Naive B cell (primary cell): ENCODE measurements at places on chromosomes 7 and 10.
A peak's percentile ranks its signal among the peaks of the same experiment; 100 is the strongest.

- peak; percentile 71 for DNase-seq
Observed at GRCh38 chr7:22782616-22783232, 39.9 kb downstream of the TOMM7 start.

DNA sequence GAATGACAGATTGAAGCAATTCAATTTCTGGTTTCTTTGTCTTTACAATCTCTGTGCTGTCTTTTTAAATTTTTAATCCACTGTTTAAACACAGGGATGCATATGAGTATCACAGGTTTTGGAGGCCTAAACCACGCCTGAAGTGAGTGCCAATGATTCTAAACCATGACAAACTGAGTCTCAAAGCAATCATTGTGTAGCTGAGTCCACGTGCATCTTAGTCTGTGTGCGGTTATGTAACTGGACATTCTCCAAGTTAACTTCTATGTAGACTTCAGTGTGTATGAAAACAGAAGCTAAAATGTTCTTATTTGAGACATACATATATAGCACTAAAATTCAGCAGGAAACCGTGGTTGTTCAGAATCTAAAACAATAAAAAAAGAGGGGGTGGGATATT lies 79.3 kb upstream of the ST8SIA6 start:
- DNase-seq: no peak

GRCh38 chr10:80477813-80478212 lies 23.7 kb downstream of the TSPAN14 start:
- DNase-seq: no peak

GRCh38 chr7:135930565-135931461 lies 46.3 kb downstream of the MTPN start:
- DNase-seq: no peak

DNA sequence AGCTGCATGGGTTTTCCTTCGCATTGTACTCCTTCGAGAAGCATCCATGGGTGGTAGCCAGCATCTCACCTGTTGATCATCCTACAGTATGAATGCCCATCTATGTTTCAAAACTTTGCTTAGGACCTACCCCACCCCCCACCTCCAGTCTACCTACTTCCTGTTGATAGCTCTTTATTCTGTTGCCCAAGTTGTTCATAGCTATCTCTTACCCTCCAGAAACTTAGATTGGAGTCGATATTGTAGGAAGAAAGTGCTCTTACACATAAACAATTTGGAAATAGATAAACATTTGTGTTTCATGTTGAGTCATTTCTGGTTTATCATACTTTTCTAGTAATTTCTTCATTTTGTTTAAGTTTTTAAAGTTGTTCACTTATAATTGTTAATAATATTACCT lies 90.1 kb downstream of the FAS start:
- no peak for DNase-seq

DNA sequence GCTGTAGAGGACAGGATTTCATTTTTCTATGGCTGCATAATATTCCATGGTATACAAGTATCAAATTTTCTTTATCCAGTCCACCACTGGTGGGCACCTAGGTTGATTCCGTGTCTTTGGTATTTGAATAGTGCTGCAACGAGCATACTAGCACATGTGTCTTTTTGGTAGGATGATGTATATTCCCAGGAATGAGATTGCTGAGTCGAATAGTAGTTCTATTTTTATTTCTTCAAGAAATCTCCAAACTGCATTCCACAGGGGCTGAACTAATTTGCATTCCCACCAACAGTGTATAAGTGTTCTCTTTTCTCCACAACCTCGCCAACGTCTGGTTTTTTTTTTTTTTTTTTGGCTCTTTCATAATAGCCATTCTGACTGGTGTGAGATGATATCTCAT lies 550.0 kb downstream of the REEP3 start:
- no peak for DNase-seq

DNA sequence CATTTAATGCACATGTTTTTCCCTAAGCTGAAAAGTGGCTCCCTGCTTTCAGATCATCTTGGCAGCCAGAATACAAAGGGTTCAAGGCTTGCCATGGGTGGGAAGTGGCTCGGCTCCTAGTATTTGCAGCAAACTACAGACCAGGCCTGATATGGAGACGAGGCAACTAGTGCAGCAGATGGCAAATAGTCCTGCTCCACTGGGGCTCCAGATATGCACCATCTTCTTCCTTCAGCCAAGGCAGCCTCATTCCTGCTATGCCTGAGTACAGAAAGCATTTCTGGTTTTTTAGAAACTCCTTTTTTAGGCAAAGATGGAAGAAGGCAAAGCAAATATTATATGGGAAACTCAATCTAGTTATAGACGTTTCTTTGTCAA lies 23.9 kb downstream of the LRRC4 start:
- DNase-seq: no peak

- no peak for DNase-seq
Observed at GRCh38 chr7:4807598-4808016, 32.2 kb downstream of the AP5Z1 start.

DNA sequence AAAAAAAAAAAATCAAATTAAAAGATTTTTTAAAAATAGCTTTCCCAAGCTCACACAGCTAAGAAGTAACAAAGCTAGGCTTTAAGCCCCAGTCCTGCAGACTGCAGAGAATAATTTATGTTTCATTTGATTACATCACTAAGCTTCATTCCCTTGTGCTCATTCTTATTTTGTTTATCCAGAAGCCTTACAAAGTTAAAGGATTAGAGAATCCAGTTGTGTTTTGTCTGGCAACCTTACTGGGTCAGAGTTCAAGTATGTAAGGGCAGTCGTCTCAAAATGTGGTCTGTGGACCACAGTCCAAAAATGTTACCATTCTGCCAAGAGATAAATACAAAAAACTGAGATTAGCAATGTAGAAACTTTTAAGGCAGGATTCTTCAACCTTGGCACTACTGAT lies 32.1 kb upstream of the EZH2 start:
- no peak for DNase-seq

- DNase-seq: no peak
Observed at GRCh38 chr10:132884041-132884440, 58.3 kb downstream of the CFAP46 start.

DNA sequence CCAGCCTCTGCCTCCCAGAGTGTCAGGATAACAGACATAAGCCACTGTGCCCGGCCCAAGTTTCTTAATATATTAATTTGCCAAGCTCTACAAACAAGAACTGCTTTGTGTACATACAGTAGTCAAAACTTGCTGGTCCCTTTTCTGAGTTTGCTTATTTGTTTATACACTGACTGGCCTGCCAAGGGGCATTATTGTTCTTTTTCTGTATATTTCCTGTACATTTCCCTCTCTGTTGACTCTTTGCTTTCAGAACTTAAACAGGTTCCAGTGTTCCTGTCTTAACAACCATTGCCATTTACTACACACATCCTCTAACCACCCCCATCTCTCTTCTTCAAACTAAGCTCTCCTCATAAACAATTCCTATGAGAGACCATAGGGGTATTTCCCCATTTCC lies 61.5 kb upstream of the RPA3 start:
- DNase-seq: no peak

- DNase-seq: no peak
Observed at GRCh38 chr10:74432841-74433594, 282.0 kb downstream of the ADK start.

DNA sequence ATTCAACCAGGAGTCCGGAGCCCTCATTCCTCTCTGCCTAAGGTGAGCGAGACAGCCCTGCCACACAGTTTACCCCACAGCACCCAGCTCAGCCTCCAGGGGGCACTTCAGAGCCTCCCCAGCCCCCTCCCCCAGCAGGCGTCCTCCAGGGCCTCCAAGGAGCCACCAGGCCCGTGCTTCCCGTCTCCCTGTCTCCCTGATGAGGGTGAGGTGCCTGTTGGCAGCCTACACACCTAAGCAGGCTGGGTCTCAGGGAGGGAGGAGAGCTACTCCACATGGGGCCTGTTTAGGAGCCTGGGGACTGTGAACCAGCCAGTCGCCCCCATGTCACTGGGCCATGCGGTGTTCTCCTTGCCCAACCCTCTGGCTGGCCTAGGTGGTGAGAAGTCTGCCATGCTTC lies 28.9 kb upstream of the TRIM8 start:
- no peak for DNase-seq

- DNase-seq: no peak
Observed at GRCh38 chr10:67664942-67665341, 31.1 kb downstream of the CTNNA3 start.

DNA sequence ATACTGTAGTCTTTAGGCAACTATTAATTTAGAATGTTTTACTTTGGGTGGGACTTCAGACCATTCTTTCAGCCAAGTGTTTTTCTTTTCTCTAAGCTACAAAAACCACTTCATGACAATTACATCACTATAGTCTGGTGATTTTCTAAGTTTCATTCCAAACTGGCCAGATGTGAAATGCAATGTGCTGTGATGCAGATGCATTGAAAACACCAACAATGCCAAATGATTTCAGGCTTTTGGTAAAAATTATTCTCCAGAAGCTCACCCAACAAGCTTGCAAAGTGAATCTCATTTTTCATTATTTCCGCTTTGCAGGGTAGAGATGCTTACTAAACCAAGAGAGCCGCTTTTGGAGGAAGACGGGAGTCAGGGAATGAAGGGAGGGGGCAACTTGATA lies 118.4 kb upstream of the ANK3 start:
- DNase-seq: no peak

- DNase-seq: no peak
Observed at GRCh38 chr7:122068999-122069398, 75.0 kb downstream of the AASS start.

DNA sequence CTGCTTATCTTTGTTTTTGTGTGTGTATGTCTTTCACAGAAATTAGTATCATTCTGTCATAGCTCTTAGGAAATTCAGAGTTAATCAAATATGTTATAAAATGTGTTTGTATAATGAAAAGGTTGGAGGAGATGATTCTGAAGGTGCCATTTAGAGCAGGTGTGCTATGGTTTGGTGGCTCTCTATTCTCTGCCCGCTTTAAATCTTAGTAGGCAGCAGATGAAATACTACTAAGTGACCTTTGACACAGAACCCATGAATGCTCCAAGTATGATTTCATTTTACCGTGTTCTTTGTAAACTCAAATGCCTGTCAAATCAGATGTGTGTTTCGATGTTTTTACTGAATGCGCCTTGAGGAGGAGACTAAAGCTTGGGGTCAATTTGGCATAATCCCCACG lies 24.5 kb downstream of the ZEB1 start:
- DNase-seq: no peak

GRCh38 chr10:59098831-59099452 lies 77.5 kb upstream of the PHYHIPL start:
- DNase-seq: no peak

- DNase-seq: no peak
Observed at GRCh38 chr10:43781480-43782361, 133.0 kb upstream of the ZNF32 start.

DNA sequence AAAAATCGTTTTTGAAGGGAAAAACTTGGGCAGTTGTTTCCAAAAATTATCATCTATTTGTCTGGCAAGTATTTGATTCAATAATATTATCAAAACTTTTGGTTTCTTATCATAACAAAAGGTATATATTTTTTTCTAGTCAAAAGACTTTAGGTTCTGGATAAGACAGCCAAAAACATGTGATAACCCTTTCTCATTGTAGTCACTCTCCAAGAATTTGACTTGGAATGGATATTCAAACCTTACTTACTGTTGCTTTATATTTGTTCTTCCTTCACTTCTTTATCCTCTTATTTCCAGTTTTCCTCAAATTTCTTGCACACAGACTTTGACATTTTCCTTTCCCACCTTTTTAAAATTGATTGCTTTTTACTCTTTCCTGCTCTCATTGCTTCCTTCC lies 140.9 kb upstream of the FAM3C start:
- no peak for DNase-seq

DNA sequence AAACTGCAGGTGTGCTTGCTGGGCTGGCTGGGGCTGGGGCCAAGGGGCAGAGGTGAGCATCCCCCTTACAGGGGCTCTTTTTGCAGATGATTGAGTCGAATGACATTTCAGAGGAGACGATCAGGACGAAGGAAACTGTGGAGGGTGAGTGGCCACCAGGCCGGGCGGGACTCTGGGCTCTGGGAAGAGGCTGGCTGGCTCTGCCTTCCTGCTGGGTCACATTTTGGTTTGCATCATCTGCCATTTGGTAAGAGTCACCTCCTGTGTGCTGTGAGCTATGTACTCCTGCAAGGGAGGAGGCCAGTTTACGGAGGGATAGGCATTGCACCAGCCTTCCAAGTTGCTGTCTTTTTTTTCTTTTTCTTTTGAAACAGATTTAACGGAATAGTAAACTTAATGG lies 73.0 kb upstream of the GTF2IRD1 start:
- no peak for DNase-seq

- DNase-seq: no peak
Observed at GRCh38 chr7:463362-463781, 56.3 kb downstream of the PDGFA start.

DNA sequence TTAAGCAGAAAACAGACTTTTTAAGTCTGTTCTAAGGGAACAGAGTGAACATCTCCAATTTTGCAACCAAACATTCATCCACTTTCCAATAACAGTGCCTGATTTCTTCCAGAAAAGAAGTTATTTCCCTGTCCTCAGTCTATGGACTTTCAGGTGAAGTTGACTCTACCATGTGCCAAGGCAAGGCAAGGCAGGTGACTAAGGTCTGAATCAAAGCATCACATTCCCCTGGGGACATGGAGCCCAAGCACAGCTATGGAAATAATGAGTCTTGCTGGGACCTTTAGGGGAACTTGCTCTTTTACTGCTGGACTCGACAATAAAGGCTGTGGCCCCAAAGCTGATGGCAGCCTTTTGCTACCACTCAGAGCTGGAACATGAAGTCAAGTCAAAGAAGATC lies 182.2 kb downstream of the FGFR2 start:
- DNase-seq: no peak

DNA sequence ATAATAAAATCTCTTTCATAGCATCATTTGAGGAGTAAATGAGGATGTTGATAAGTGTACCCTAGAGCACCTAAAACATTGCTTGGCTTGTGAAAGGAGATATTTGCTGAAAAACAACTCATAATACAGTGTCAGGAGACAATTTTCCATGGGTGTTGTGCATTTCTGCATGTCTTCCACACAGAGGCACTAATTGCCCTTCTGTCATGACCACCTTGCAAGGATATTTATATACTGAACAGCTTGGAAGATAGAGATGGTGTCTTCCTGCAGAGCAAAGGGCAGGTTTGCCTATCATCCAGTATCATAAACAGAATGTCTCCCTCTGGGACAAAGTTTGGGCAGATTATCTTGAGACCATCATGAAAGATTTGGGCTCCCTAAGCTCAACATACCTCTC lies 495.2 kb upstream of the LRRN3 start:
- DNase-seq: no peak

GRCh38 chr10:110210674-110211464 lies 3.5 kb downstream of the MXI1 start:
- DNase-seq: peak; percentile 88
